GF-D8 (cell line): ENCODE measurements at places on chromosomes 3 and 15.

DNA sequence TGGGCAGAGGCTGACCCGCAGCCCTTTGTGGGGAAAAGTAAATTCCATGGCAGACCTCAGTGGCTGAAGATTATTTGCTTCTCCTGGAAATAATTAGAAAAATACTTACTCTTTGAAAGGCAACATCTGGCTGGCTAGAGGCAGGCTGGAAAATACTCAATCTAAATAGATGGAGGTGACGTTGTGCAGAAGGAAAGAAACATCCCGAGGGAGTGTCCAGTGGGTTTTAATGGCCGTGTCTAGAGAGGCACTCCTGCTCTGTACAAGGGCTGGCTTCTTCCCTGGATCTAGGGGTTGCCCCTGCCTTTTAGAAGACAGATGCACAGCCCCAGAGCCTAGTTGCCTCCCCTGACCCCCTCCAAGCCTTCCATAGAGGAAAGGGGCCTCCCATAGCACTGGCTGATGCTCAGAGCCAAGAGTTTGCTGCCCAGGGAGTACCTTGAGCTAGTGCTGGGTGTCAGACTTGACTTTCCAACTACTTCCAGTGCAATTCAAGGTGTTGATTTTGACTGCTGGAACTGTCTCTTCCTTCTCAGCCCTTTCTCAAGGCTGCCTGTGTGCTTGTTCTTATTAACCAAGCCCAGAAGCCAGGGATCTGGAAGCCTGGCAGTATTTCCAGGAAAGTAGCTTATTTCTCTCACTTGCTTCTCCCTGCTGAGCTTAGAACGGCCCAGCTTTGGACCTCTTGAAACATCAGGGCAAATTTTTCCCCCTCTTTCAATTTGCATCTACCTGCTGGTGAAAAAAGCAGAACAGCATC is 27.4 kb downstream of the CGNL1 start:
- no peak for DNase-seq

GRCh38 chr15:76866716-76867321 is 38.3 kb downstream of the SCAPER start:
- no peak for DNase-seq

- no peak for DNase-seq
Observed at GRCh38 chr3:184899953-184900595, 88.1 kb downstream of the VPS8 start.

DNA sequence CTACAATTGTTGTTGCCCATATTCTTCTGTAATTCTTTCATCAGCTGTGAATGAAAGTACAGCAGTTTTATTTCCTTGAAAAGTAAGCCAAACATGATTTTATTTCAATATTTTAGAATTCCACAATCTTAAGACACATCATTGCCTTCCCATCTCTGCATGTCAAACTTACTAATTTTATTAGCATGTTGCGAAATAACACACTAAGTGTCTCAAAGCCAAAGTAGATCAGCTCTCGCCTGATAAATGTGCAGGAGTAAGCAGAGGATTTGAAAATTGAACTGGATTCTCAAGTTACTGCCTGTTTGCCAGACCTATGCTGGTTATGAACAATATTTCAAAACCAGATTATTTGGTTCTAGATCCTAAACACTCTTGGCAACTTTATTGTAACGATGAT is 25.7 kb downstream of the TGFBR2 start:
- no peak for DNase-seq
